T-helper 22 cell (primary cell): ENCODE measurements at places on chromosomes 2 and 18.
A peak's percentile ranks its signal among the peaks of the same experiment; 100 is the strongest.

DNA sequence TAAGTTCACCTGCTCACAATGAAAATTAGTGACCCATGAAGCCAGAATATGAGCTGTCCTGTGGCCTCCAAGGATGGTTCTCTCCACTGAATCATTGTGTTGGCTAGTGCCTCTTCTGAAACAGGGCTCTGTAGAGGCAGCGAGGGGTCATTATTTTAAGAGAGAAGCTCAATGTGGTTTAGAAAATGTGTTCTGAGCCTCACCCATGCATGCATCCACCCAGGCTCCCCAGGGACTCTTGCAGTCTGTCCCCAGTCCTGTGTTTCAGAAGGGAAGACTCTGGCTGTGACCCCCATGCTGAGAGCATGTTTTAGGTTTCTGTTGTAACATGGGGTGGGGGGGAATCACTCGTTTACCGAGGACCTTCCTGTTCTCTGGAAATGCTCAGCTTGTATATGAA lies 135.2 kb downstream of the RNF144A start:
- no peak for DNase-seq

DNA sequence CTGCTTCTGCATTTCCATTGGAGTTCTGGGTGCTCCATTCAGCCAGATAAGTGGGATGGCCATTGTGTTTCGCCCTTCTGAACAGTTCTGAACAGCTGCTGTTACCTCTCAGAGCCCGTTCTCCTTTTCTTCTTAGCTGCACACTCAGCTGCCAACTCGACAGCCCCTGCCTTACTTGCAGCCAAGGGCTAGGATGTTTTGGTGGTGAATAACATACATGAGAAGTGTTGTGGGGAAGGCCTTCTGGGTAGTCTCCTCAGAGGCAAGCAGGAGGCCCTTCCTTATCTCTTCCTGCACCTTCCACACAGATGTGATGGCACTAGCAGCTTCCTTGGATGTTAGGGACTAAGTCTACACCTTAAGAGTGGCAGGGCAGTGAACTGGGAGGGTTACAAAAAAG lies 138.4 kb upstream of the NOSTRIN start:
- no peak for DNase-seq

GRCh38 chr2:60379216-60379615 lies 174.2 kb downstream of the BCL11A start:
- DNase-seq = no peak

- DNase-seq = peak; percentile 25
Measured at GRCh38 chr2:43228756-43229659, 2.6 kb upstream of the ZFP36L2 start.

DNA sequence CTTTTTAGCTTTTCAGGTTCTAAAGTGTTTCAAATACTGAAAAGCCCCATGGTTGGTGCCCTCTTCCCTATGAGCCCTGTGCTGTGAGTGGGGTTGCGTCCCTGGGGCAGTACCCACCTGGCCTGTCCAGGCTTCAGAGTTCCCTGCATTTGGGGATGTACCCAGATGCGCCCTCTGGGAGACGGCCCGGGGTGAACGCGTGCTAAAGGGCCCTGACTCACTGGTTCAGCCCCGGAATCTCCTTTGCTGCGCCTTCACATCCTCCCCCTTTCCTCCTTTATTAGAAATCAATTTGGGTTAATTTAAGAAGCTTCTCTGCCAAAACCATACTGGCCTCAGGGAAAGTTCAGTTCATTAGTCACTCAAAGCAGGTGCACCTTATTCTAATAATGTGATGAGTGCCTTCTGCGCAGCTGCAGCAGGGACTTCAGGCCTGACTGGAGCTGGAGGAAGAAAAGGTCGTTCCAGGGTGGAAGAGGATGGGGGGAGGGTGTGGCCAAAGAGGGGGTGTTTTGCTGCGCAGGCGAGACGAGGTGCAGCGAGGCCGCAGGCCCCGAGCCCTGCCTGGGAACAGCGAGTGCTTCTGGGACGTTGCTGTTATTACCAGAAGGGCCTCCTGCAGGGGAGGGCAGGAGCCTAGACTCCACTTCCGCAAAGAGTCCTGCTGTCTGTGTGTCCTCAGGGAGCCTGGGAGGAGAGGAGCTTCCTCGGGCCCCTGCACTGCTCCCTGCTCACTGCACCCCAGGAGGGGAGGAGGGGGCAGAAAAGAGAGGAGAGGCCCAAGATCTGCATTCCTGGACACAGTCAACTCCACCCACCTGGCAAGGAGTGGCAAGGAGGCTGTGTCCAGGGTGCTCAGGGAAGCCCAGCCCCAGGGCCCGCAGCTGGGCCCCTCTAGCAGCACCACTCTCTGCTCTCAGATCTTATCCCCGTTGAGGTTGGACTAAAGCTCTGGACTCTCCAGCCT lies 223.2 kb upstream of the PXDN start:
- no peak for DNase-seq

GRCh38 chr2:341017-341542 lies 53.2 kb upstream of the ALKAL2 start:
- no peak for DNase-seq

GRCh38 chr2:128589681-128590080 lies 271.0 kb upstream of the HS6ST1 start:
- DNase-seq = no peak

DNA sequence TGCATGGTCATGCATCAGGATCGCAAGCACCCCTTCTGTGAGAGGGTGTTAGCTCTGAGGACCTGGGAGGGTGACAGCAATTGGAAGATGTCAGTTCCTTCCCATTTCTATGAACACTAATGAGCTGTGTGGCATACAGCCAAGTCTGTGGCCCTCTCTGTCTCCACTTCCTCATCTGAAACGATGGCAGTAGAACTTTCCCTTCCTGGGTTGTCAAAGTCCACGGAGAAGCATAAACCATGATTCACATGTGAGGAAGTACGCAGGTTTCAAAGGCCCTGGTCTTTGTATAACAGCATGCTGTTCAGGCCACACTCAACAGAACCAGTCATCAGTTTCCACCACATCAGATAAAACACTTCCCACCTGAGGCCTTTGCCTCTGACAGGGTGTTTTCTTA lies 167.4 kb upstream of the RAB6C start:
- no peak for DNase-seq

- no peak for DNase-seq
Measured at GRCh38 chr2:187329586-187329985, 118.5 kb downstream of the CALCRL start.

- no peak for DNase-seq
Measured at GRCh38 chr2:207142461-207142860, 23.3 kb downstream of the KLF7 start.
